Thyroid gland (tissue), 4 donors: ENCODE measurements at places on chromosomes 2 and 18. TPM values are rescaled to one million over a fixed set of nuclear protein-coding genes. Genes with fewer than 3 reads are reported as not detected.
A peak's percentile ranks its signal among the peaks of the same experiment; 100 is the strongest.

The SERPINB3 gene
- total RNA-seq, result not detected

The FBXO36 gene
- 17.9 TPM for total RNA-seq

- peak; percentile 39 for DNase-seq
Observed at GRCh38 chr2:101251844-101252407, 760 bp upstream of the CNOT11 start.

DNA sequence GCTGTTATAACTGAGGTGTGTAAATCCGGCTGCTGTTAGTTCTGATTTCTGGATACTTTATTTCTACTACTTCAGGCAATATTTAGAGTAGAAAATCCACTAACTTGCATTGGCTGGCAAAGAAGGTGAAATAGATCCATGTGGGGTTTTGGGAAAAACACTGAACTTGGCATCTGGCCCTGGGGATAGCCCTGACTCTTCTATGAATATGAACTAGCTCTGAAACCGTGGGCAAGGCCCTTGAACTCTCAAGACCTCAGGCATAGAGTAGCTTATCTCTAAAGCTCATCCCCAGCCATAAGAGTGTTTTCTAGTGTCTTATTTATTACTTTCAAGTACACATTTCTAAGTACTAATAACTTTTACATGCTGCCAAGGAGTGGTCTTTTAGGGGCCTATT, 25.8 kb downstream of the PARD3B start:
- DNase-seq, result no peak

- DNase-seq, result no peak
Observed at GRCh38 chr18:23883277-23883790, 131.2 kb upstream of the TTC39C start.

DNA sequence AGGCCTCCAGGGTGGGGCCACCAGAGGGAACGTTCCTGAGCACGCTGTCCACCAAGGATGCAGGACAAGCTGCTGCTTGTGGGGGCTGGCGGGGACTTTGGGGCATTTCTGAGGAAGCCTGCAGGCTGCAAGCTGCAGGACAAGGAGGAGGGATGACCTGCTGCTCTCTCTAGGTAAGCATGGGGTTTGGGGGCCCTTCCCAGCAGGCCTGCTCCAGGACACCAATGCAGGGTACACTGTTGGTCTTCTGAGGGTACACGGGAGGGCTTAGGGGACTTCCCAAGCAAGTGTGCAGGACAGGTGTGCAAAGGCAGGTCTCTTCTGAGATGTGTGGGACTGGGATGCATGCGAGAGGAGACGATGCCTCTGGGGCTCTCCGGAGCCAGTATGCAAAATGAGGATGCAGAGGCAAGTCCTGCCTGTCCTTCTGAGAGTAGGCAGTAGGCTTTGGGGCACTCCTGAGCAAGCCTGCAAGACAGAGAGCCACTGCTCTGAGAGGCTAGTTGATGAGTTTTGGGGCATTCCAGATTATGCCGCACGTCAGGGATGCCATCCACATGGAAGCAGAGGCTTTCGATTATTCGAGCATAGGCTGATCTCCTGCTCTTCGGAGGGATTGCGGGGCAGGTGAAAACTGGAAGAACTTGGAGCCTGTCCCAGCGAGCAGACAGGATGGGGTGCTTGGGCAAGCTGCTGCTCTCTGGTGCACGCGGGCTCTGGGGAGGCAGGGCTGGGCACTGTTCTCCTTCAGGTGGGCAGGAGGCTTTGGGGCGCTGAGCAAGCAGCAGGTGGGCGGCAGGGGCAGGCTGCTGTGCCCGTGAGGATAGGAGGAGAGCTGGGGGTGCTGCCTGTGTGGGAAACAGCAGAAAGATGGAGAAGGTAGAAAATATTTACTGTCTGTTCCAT, 44.6 kb downstream of the CNGA3 start:
- no peak for DNase-seq

DNA sequence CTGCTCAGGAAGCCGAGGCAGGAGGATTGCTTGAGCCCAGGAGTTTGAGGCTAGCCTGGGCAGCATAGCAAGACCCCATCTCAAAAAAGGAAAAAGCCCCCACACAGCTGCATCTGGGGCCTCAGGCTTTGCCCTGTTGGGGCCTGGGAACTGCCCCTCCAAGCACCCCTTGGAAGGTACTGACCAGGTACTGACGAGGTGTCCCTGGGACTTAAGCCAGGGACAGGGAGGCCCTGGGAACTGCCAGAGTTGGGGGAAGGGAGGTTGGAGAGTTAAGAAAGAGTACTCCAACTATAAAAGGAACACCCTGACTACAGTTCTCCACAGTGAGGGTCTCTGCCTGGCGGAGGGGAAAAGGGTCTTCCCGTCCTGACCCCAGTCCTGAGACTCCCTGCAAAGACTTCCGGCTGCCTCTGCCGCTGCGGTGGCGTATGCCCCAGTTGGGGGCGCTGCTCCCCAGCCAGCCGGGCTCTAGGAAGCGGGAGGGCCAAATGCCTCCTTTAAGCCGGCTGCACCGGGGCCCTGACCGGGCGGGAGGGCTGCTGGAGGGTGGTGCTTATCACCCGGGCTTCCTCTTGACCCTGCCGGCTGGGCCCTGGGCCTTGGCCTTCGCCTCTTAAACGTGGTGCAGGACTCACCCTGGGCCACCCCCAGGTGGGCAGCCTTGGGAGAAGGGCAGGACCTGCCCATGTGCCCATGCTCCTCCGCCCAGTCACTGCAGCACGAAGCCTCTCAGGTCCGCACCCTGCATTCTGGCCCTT, 12.8 kb downstream of the SLC30A3 start:
- peak; percentile 64 for DNase-seq
